Mesothelial cell of epicardium (in vitro differentiated cells): ENCODE measurements at places on chromosomes 7 and 10. TPM values are rescaled to one million over a fixed set of nuclear protein-coding genes. Genes with fewer than 3 reads are reported as not detected.

GRCh38 chr10:132097609-132098377 lies 32.0 kb downstream of the JAKMIP3 start:
- H3K27me3 ChIP-seq, result peaks cover 25% of the 10 kb centered on the region
- no peaks in the 10 kb centered on the region for H3K36me3 ChIP-seq
- no peaks in the 10 kb centered on the region for H3K4me1 ChIP-seq
- no peak overlapping the region for H3K27ac ChIP-seq

GRCh38 chr7:95373323-95373722 lies 22.9 kb downstream of the PON3 start:
- H3K36me3 ChIP-seq, result no peaks in the 10 kb centered on the region
- no peaks in the 10 kb centered on the region for H3K27me3 ChIP-seq
- H3K4me3 ChIP-seq, result no peak overlapping the region
- no peak overlapping the region for H3K27ac ChIP-seq
- H3K4me1 ChIP-seq, result no peaks in the 10 kb centered on the region

Gene WNT8B
- total RNA-seq, result 0.60 to 0.95 TPM (median 0.69 TPM) in 3 replicates

Gene GHITM
- total RNA-seq, result 59.0 to 61.9 TPM (median 60.7 TPM) in 3 replicates

Gene ACSM6
- not detected in 3 replicates for total RNA-seq
